ENCODE measurements at places on chromosomes 1 and 21.

DNA sequence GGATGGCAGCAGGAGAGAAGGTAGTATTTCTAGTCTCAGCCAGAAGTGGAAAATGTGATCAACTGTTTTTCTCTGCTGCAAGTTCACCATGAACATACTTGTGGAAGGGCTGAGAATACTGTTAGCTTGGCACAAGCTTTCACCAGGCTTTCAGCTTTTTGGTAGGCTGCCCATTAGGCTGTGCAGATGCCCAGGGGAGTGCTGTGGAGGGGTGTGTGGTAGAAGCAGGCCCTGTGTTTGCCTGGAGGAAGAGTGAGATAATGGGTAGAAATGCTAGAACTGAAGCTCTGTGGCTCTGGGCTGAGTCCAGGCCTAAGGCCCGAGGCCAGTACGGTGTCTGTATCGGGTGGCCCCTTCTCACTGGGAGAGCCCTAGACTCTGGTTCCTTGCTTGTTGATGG is 9.8 kb downstream of the DNAJC6 start:
- no peak for DNase-seq

DNA sequence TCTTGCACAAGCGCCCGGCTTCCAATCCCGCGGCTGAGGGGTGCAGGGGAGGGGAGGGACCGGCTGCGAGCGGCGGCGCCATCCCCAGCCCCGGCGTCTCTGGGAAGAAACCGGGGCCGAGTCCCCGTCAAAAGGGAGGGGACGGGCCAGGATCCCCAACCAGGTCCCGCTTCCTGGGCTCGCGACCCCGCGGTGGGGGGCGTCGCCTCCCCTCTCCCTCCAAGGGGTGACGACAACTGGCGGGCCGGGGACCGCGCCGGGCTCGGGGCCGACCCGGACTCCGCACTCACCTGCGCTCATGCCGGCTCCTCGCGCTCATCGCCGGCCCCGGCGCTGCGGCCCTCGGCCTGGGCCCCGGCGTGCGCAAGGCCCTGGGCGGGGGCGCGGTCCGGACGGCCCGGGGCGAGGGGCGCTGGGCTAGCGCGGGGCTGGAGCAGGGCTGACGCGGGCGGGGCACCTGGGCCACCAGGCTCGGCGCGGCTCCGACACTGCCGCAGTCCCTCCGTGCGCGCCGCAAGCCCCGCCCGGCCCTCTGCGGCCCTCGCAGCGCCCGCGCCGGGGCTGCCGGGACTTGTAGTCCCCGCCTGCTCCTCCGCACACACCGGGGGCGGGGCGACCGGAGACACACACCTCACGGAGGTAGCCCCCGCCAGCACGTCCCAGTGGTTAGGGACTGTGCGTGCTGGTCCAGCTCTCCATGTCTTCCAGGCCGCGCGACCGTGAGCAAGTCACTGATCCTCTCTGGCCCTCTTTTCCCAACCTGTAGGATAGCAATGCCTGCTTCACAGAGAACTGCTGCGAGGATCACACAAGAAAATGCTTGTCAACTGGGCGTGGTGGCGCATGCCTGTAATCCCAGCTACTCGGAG is at the start of gene ATP13A2:
Gene ATP13A2 (minus strand): TSS at position 490 of the 869 bp plus-strand sequence. CDS start 190 bp downstream, at position 300.
- peak; percentile 77 for DNase-seq

- DNase-seq, result no peak
Observed at GRCh38 chr1:201624741-201625225, 85.9 kb downstream of the NAV1 start.

DNA sequence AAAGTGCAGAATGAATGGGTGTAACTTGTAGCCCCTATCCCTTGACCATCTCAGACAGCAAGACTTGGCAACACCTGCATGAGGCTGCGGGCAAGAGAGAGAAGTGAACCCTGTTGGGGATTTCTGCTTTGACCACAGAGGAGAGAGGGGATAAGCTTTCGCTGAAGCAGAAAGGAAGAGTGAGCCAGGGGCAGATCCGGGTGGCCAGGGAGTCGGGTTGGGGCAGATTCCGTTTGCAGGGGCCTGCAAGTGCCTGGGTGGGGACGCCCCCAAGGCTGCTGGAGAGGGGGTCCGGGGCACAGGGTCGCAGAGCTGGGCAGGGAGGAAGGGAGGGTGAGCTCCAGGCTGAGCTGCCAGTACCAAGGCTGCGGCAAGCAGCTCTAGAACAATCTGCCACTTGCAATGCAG is 25.3 kb upstream of the PIK3CD start:
- DNase-seq, result peak; percentile 34

All from NB4 (cell line).